DMS79 treated with DMSO at 0.1 percent for 48 hours (cell line): ENCODE measurements at places on chromosomes 5 and 9.

GRCh38 chr5:128350705-128351104 lies 187.3 kb downstream of the FBN2 start:
- DNase-seq: no peak

DNA sequence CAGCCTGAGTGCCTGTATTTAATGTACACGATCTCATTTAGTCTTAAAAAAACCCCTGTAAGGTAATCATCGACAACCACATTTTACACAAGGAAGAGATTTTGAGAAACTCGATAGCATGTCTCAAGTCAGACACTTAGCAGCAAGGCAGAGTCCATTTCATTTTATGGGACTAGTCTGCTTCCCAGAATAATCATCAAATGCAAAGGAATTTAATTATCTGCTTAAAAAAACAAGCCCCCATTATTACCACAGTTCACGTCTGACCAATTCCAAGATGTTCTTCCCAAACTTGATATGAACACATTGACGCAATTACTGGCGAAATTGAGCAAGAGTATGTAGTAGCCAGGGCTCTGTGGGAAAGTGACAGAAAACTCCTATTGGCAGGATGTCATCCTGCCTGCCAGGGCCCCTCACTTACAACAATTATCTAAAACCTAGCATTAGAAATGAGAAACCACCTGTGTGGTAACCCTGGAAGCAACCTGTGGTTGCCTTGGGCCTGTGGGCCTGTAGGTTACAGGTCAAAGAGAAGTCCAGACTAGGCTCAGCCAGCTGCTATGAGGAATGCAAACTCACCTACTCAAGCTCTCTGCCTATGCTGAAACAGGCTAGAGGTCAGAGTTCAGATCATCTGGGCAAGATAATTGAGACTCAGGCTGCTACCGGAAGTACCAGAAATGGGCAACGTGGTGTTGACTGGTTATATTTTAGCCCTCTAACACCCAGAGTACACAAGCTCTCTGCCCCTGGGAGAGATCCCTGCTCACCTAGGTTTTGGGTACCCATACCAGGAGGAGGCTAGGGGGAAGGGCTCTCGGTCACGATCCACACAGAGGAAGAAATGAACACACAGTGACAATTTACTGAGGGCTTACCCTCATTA lies 1.6 kb downstream of the B4GALT1 start:
- no peak for DNase-seq

DNA sequence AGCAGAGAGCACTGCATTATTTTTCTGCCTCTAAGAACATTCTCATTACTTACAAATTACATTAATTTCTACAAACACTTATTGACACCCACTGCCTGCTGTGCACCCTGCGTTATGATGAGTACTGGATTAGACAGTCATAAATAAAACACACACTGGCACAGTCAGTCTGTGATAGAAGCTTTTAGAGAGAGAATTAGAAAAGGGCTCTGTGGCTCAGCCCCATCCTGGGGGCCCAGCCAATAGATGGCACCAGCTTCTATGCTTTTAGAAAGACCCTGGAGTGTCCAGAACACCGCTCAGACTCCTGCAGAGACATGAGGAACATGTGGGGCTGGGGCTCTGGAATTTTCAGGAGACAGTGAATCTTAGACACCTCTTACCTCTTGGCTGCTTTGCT lies 61.0 kb upstream of the RAPGEF1 start:
- DNase-seq: no peak

GRCh38 chr9:93577975-93578682 lies 1.7 kb downstream of the PHF2 start:
- DNase-seq: no peak
